ENCODE measurements at places on chromosomes 6 and 20.

GRCh38 chr6:40474937-40475336, 112.2 kb downstream of the LRFN2 start:
- DNase-seq = no peak

DNA sequence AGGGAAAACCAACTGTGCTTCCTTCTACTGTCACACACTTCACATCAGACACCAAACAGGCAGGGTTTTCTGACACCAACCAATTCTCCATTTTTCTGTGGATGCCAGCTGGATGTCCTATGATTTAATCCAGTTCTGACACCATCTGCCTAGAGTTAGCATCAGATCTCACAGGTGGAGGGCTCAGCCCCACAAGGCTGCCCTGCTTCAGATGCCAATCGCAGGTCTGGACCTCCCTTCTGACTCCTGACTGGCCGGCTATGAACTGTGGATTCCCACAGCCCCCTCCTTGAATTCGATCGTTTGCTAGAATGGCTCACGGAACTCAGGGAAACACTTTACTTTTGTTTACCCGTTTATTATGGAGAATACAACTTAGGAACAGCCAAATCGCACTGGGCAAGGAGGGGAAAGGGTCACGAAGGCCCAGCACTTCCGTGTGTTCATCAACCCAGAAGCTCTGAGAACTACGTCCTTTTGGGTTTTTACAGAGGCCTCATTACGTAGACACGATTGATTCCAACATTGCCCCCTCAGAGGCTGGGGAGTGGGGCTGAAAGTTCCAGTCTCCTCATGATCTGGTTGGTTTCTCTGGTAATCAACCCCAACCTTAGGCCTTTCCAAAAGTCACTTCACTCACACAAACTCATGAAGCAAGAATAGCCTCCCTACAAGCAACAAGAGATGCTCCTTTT, 25.4 kb upstream of the MAS1 start:
- DNase-seq = no peak

DNA sequence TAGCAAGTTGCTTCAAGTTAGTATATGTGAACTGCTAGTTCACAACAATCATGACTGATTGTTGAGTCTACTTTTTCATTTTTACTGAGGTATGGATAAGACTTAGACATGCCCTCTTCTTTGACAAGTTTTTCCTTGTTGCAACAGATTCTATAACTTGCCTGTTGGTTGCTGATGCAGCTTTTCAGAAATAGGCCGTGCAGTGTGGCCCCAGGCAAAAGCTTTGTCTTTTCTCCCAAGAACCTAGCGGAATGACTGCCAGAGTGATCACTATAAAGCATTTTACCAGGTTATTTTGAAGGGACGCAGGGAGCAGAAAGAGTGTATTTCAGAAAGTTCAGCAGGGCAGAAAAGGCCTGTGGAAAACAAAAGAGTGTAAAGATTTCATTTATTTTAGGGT, 16.0 kb downstream of the HECA start:
- DNase-seq = no peak

DNA sequence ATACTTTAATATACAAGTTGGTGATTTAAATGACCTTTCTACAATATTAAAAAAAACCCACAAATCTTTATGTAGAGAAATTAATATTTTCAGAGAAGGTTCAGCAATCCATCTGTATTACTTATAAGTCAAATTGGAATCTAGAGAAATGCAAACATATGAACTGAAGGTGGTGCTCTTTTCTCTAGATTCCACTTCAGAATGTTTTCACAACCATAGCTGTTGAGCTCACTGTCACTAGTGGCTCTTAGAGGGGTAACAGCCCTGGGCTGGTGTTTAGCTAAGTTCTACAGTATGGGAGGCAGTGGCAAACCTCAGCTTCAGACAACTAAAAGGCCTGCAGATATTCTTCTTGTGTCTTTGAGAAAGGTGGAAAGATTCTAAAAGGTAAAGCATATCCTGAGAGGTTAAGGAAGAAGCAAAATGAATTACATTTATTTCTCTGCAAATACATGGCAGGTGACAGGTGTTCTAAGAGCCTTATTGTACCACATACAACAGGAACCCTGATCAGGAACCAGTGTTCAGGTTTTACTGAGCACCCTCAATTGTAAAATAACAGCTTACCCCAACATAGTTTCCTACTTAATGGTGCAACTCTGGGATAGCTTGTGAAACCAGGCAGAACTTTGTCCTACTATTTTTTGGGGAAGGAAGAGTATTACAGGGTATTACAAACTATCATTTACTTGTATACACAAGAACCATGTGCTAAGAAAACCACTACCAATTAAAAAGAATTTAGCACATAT, 56.6 kb upstream of the SAMHD1 start:
- peak; percentile 77 for DNase-seq

DNA sequence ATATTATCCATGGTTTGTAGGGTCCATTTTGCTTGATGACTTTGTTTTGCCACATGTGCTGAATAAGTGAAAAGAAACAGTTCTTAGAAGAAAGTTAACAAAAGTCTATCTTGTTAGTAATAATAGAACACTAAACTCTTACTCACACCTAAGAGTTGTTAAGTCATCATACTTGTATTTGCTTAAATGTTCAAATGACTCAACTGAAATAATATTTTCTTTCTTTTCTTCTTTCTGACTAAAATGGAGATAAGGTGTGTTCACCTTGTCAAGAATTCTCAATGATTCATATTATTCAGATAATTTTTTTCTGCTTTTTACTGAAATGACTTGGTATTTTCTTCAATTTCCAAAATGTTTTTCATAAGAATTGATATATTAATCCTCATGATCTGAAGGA, 327.2 kb downstream of the HTR1B start:
- DNase-seq = no peak

DNA sequence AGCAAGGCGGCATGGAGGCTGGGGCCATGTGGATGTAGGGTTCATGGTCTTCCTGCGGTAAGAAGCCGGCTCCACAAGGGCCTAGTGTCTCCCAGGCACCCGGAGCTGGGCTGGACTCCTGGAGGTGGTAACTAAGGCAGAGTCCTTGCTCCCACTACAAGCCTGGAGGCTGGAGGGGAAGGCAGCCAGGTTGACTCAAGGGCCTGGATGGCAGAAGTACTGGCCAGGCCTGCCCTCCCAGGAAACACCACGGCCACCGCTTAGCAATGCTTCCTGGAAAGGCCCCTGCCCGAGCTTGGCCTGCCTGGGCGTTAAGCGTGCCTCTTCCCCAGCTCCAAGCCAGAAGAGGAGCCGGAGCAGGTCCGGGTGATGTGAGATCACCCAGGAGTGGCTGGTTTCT, 182.0 kb downstream of the ZDHHC14 start:
- DNase-seq = no peak

Measured in inflammatory macrophage treated with lipopolysaccharide for 1 hour (primary cell).